Breast epithelium (tissue), 4 donors: ENCODE measurements at places on chromosomes 7 and 10.

DNA sequence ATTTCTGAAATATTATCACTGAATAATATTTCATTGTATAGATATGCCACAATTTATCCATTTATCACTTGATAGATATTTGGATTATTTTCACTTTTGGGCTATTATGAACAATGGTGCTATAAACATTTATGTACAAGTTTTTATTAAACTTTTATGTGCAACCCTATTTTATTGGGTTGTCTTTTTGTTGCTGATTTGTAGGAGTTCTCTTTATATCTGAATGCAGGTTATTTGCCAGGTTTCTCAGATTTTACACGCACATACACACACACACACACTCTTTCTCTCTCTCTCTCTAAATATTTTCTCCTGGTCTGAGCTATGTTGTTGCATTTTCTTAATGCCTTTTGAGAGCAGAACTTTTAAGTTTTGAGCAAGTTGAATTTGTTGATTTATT, 36.2 kb downstream of the ADK start:
- no peak for DNase-seq

DNA sequence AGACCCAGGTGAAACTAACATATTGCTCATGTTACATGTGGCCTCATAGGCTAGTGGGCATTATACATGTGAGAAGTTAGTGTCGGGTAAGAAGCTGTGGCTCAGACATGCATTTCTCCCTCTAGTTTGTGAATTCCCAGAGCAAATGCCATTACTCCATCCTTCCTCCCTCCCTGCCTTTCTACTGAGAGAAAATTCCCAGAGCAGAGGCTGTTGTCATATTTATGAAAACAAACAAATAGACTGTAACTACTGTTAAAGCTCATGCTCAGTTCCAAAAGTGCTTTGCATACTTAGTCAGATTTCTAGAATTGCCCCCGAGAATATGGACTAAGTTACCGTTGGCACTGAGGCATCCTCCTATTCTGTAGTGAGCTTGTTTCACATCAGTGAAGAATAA, 29.0 kb downstream of the ZNRF2 start:
- no peak for DNase-seq

DNA sequence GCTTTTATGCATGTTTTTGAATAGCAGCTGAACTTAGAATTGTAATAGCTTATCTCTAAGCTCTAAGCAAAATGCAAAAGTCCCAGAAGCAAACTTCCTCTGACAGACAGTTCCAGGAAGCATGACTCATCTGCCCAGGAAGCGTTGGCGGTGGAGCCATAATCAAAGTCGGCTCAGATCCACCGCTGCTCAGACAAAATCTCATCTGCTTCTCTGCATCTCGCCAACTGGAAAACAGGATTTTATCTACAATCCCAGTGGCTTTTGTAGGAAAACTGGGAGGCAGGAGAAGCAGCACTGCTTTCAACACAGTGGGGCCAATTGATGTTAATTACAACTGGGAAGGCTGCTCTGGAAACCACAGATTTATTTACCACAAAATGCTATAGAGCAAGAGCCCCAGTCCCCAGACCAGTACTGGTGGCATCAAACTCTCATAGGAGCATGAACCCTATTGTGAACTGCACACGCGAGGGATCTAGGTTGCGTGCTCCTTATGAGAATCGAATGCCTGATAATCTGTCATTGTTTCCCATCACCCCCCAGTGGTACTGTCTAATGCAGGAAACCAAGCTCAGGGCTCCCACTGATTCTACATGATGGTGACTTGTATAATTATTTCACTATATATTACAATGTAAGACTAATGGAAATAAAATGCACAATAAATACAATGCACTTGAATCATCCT, 99.9 kb downstream of the CUBN start:
- DNase-seq: no peak

DNA sequence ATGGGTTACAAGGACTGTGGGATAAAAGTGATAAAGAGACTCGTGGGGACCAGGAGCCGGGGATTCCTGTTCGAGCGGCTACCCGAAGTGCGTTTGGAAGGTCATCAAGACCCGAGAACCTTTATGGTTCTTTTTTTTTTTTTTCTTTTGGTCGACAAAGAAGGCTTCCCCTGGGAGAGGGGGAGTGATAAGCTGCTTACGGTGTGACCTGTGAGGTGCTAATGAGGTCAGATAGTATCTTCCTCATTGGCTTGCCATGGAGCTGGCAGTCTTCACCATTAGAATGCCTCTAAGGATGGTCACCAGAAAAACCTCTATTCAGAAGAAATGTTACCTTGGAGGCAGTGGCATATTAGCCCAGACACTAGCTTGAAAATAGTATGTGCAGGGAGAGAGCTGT, 92.3 kb upstream of the STEAP4 start:
- DNase-seq: no peak
